ENCODE measurements at places on chromosomes 11 and 22. TPM values are rescaled to one million over a fixed set of nuclear protein-coding genes. Genes with fewer than 3 reads are reported as not detected.

Gene CPT1B
- 37.0 TPM for total RNA-seq

Gene UPB1
- total RNA-seq, result 3.9 TPM

Gene PHLDA2
- total RNA-seq, result 0.27 TPM

DNA sequence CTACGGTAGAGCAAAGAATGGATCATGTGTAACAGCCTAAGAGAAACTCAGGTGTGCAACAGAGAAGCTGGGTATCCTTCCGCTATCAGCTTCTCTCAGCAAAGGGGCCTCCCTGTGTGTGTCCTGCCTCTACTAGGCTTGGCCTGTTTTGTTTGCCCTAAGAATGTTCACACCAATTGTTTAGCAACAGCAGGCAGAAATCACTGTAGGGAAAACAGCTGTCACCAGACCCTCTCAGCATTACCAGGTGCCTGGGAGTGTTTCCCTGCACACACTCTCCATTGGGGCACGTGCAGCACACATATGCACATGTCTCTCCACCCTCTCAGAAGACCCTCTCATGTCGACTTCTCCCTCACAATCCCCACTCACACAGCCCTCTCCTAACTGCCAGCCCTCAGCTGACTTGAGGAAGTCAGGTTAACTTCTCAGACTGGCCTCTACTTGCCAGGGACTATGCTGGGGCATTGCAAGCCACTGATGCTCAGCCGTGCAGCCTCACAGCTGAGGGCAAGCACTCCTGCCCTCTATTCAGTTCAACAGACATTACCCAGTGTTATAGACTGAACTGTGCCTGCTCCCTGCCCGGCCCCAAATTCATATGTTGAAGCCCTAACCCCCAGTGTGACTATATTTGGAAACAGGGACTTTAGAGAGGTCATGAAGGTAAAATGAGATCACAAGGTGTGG, 97.6 kb downstream of the TRIM29 start:
- no peak for DNase-seq
- H3K27me3 ChIP-seq, result 0 out of 2 replicates have a peak, but pooled peaks cover 2% of the 10 kb centered on the region
- H3K27ac ChIP-seq, result no peak overlapping the region
- no peaks in the 10 kb centered on the region for H3K36me3 ChIP-seq
- H3K4me3 ChIP-seq, result no peak overlapping the region

GRCh38 chr11:74546752-74547151, 45.6 kb upstream of the POLD3 start:
- H3K36me3 ChIP-seq, result no peaks in the 10 kb centered on the region
- DNase-seq, result no peak
- no peaks in the 10 kb centered on the region for H3K27me3 ChIP-seq

GRCh38 chr22:26202280-26202924, 33.1 kb downstream of the SEZ6L start:
- no peak overlapping the region for H3K4me3 ChIP-seq
- DNase-seq, result no peak
- no peaks in the 10 kb centered on the region for H3K27me3 ChIP-seq
- no peaks in the 10 kb centered on the region for H3K36me3 ChIP-seq
- no peak overlapping the region for H3K27ac ChIP-seq
- no peaks in the 10 kb centered on the region for H3K4me1 ChIP-seq
